KBM-7 (cell line): ENCODE measurements at places on chromosomes 3 and 15.

DNA sequence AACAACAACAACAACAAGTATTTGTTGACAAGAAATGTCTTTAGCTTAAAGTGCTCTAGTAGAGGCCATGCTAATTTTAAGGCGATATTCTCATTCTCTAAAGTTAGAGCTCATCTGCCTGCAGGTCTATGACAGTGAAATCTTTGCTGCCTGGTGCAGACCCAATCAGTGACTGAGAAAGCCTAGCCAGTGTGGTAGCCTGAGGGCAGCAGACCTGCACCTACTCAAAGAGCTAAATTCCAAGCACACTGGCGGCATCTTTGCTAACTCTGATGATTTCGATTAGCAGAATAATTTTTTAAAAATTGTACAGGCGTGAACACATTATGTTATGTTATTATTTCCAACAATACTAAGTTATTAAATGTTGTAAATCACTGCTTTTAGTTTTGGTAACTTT is 228.8 kb upstream of the RGMA start:
- DNase-seq: no peak

GRCh38 chr15:92400573-92400972 is 6.9 kb downstream of the ST8SIA2 start:
- DNase-seq: no peak

DNA sequence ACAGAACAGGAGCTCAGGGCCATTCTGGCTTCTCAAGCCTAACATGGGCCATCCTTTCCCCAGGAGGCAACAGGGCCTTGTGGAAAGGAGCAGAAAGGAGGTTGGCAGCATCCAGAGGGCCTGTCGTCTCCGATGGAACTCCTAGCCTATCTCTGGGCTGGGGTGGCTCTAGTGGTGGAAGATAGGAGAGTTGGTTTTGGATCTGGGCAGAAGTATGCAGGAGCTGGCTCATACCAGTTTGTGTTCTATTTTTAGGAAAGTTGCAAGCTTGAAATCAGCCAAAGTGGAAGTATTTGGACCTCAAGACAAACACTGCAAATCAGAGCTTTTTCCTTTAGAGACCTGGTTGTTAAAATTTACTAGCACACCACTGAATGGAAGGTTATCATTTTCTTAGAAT is 35.4 kb upstream of the XCR1 start:
- no peak for DNase-seq

DNA sequence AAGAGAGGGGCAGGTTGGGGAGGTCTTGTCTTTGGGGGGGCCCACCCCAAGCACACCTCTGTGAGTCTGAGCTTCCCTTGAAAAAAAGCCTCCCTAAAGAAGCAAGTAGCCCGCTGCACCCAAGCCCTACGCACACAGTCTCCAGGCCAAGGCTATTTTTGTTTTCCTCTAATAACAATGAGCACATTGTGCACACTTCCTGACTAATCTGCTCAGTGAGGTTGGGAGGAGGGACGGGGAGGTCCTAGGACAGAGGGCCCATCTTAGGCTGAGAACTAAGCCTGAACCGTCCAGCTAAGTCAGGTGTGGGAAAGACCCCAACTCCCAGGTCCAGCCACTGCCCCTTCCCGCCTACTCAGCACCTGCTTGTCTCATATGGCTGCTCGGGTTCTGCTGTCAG is 87.2 kb downstream of the HMG20A start:
- DNase-seq: no peak

GRCh38 chr3:185046603-185047002 is 106.3 kb downstream of the C3orf70 start:
- DNase-seq: no peak

DNA sequence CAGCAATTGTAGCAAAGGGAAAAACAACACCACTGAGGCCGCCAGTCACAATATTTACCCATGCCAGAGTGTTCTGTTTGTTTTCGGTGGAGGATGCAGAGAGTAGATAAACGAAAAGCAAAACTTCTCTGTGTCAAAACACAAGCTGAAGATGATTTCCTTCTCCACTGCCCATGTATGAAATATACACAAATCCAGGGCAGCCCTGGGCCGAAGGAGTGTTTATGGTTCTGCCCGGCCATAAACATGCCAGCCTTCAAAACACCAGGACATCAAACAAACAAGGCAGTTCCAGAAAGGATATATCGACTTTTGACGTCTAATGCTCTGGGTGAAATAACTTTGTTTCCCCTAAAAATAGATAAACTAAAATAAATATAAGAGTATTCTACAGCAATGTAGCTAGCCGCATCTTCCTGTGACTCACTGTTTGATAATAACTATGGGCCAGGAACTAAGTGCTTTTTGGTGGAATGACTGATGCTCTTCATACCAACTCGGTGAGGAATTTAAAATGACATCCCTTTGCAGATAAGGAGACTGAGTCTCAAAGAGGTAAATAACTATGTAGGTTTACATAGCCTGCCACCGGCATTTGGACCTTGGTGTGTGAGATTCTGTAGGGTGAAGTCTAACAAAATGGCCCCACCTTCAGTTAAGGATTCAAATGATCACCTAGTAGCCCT is 82.8 kb downstream of the MAGI1 start:
- no peak for DNase-seq

DNA sequence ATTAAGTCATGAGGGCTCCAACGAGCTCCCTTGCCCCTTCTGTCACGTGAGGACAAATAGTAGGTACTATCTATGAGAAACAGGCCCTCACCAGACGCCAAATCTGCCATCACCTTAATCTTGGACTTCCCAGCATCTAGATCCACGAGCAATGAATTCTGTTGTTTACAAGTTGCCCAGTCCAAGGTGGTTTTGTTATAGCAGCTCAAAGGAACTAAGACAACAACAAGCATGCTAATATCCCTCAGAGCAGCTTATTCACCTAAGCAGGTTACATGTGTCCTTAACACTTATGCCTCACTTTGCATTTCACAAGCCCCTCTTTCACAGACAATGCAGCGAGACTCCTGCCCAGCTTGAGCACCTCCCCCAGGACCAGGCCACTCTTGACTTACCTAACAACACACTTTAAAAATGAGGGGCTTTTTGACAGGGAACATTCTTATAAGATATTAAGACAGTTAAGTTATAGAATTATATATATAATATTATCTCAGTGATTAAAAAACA is 219.5 kb downstream of the PLCH1 start:
- DNase-seq: no peak

GRCh38 chr15:62610265-62610869 is 432.2 kb upstream of the TPM1 start:
- DNase-seq: no peak
